ENCODE measurements at places on chromosomes 11 and 22. TPM values are rescaled to one million over a fixed set of nuclear protein-coding genes. Genes with fewer than 3 reads are reported as not detected.

DNA sequence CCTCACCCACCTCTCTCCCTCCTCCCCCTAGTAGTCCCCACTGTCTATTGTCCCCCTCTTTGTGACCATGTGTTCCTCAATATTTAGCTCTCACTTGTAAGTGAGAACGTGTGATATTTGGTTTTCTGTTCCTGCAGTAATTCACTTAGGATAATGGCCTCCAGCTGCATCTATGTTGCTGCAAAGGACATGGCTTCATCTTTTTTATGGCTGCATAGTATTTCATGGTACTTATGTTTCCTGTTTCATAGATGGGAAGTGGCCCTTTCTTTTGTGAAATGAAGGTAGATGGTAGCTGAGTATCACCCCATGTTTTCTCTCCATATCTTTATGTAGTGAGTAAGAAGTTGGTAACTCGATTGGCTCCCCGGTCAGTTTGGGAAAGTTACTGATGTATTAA lies 66.6 kb upstream of the CREB3L1 start:
- no peak for DNase-seq

DNA sequence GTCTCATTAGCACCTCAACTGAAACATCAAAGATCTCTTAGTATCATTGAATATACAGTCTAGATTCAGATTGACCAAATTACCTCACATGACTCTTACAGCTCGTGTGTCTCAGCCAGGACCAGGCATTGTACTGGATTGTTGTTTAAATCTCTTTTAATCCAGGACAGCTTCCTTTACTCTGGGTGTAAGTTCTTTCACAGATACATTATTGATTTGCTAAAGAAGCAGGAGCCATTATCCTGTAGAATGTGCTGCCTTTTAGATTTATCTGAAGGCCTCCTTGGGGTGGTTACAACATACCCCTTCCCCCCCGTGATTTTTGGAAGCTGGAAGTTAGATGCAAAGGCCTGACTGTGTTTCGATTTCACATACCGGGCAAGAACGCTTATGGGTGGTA lies 4.2 kb downstream of the MCM5 start:
- no peak for DNase-seq

- DNase-seq: no peak
Measured at GRCh38 chr11:133687781-133688180, 155.5 kb upstream of the OPCML start.

DNA sequence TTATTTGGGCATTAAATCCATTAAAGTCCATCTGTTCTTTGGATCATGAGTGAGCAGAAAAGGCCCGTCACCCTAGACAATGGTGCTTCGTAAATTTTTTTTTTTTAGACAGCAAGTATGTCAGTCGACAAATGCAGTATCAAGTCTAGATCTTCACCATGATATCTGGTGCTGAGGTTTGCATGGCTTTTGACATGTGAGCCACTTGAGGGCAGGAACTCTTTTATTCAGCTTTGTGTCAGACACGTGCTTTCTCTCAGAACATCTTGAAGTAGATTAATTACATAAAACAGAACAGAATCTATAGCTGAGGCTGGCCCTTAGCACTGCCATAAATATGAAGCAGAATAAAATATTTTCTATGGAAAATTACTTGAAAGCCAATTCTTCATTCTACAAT lies 62.9 kb upstream of the CARD18 start:
- DNase-seq: no peak

GRCh38 chr11:15940462-15941205 lies 415.7 kb downstream of the SOX6 start:
- DNase-seq: no peak

- no peak for DNase-seq
Measured at GRCh38 chr11:42967653-42968052, 344.1 kb upstream of the API5 start.

- DNase-seq: no peak
Measured at GRCh38 chr11:121437018-121437685, 15.0 kb upstream of the SORL1 start.

GRCh38 chr11:129652835-129653234 lies 162.8 kb upstream of the TMEM45B start:
- DNase-seq: no peak

DNA sequence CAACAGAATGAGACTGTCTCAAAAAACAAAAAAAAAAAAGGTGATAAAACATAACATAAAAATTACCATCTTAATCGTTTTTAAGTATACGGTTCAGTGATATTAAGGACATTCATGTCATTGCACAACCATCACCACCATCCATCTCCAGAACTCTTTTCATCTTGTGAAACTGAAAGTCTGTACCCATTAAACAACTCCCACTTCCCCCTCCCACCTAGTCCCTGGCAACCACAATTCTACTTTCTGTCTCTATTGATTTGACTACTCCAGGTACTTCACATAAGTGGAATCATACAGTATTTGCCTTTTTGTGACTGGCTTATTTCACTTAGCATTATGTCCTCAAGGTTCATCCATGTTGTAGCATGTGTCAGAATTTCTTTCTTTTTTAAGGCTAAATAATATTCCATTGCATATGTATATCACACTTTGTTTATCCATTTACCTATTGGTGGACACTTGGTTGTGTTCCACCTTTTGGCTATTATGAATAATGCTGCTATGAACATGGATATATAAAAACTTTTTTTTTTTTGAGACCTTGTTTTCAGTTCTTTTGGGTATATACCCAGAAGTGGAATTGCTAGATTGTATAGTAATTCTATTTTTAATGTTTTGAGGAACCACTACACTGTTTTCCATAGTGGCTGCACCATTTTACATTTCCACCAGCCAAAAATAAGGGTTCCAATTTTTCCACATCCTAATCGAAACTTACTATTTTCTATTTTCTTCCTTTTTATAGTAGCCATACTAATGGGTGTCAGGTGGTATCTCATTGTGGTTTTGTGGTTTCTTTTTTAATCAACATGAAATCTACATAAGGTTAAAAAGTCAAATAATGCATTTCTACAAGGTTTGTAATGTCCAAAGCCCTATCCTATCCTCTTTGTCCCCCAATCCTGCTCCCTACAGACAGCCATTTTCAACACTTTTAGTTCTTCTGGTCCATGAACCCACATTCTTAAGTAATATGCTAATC lies 23.4 kb upstream of the PIK3C2A start:
- DNase-seq: no peak

- no peak for DNase-seq
Measured at GRCh38 chr11:87437133-87437843, 399.6 kb downstream of the TMEM135 start.

GRCh38 chr11:87263979-87264378 lies 226.2 kb downstream of the TMEM135 start:
- no peak for DNase-seq

GRCh38 chr11:7665473-7666291 lies 7.6 kb downstream of the CYB5R2 start:
- DNase-seq: peak; percentile 72

- no peak for DNase-seq
Measured at GRCh38 chr11:66550887-66551286, 4.2 kb downstream of the ACTN3 start.

The TBX1 gene
- 2.4 TPM for polyA plus RNA-seq

The OSBP2 gene
- 77.2 TPM for polyA plus RNA-seq

The CLMP gene
- polyA plus RNA-seq: 17.5 TPM

Measured in large intestine (tissue), 12 donors.